ENCODE measurements at places on chromosomes 3 and 15.

DNA sequence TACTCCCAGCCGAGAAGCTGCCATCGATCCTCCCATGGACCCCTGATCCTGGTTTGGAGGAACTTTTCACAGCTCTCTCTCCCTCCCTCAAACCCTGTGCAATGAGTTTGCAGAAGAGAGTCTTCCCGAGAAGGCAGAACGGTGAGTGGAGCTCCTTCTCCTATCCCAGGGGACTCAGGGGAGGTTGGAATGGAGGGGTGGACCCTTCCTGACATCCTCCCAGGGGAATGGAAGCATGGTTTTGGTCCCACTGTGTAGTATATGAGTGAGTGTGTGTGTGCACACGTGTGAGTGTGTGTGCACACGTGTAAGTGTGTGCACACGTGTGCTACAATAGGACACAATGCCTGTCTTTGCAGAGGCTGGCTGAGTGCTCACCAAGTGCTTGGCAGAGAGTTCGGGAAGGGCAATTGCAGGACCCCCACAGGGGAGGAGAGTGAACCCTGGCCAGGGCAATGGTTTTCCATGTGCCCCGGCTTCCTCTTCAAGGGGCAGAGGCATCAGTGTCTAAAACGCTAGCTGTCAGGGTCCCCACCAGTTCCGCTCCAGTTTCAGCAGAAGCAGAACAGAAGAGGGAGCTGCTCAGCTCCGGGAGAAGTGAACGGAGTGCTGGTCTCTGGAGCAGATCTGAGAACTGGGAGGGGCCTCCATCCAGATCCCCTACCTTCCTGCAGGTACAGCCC, 13.8 kb upstream of the IL16 start:
- DNase-seq, result no peak

DNA sequence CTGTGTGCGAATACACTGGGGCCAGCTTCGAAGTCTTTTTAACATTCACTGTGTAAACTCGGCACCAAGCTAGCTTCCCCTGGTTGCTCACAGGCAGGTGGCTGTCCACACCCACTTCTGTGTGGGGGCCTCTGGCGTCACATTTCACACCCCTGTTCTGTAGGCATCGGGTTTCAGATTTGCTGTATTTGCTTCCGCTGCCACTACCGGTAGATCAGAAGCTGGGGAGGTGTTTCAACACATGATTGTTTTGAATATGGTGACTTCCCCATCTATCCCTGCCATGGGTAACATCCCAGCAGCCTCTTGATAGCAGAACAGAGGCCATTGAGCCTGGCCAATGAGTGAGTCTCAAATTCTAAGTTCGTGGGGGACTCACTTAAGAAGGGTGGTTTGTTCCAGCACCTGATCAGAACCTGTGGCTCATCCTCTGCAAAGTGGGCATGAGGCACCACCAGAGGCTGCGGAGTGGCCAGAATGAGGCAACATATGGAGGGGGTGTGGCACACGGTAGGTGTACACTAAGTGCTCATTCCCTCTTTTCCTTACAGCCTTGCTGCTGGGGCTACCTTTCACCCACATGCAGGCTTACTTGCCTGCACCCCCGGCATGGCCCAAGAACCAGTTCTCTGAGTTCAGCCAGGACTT, 61.5 kb downstream of the IQSEC1 start:
- DNase-seq, result peak; percentile 72

DNA sequence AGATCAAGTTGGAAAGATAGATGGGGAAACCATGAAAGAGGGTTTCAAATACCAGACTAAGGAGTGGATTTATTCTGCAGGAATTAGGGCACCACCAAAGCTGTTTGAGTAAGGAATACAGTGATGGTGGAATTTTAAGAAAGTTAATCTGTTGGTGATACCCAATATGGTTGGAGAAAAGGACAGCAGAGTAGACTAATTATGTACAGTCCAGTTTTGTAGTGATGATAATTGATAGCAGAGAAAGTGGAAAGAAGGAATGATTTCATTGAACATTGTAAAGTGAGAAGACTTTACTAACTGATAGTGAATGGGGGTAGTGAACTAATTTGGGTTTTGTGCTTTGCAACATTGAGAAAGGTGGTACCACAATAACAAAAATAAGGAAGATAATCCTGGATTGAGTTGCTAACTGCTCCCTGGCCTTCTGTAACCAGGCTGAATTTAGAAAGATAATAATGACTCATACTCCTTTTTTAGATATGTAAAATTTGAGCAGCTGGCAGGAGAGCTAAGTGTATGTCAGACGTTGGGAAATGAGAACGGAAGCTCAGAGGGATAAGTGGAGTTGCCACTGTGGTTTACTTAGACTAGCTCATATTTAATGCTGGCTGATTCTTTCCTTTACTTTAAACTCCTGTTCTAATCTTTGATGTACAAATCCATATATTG, 16.9 kb downstream of the TCAIM start:
- no peak for DNase-seq

DNA sequence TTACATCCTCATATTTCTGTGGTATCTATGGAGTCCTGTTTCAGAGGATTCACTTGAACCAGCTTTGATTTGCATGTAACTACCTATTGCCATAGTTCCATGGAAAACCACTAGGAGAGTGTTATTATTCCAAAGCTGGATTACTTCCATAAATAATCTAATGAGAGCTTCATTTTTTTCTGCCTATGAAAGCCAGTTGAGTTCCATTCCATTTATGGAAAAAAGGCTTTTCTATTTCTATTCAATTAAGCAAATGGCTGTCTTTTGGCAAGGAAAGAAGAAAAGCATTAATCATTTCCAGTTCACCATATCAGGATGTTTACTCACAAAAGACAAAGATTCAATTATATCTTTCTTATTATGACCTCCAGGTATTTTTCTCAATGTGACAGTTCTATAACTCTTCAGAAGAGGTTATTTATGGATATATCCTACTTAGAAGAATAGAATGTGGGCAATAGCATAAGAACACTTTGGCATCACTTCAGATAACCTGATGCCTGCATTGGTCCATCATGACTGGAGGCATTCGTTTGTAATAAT, 259.9 kb upstream of the ZPLD1 start:
- no peak for DNase-seq

- no peak for DNase-seq
Measured at GRCh38 chr3:53158765-53159155, 2.2 kb upstream of the PRKCD start.

DNA sequence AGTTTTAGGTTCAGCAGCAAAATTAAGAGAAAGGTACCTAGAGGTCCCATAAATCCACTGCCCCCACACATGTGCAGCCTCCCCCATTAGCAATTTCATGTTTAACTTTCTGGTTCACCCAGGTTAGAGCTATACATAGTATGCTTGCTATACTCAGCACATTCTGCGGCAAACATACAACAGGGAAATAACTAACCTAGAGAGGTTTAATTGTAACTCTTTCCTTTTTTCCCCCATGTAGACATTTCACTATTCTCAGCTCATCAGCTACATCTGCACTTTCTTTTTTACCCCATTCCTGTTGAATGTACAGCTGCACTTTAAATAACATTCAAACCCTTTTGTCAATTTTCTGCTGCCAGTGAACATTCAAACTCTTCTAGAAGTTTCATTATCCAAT, 21.1 kb downstream of the TFRC start:
- DNase-seq, result no peak

- no peak for DNase-seq
Measured at GRCh38 chr3:83434880-83435587, 1523.8 kb upstream of the CADM2 start.

- DNase-seq, result no peak
Measured at GRCh38 chr3:48151807-48152427, 36.3 kb downstream of the CDC25A start.

GRCh38 chr3:139122612-139123011, 77.9 kb upstream of the PRR23C start:
- no peak for DNase-seq

DNA sequence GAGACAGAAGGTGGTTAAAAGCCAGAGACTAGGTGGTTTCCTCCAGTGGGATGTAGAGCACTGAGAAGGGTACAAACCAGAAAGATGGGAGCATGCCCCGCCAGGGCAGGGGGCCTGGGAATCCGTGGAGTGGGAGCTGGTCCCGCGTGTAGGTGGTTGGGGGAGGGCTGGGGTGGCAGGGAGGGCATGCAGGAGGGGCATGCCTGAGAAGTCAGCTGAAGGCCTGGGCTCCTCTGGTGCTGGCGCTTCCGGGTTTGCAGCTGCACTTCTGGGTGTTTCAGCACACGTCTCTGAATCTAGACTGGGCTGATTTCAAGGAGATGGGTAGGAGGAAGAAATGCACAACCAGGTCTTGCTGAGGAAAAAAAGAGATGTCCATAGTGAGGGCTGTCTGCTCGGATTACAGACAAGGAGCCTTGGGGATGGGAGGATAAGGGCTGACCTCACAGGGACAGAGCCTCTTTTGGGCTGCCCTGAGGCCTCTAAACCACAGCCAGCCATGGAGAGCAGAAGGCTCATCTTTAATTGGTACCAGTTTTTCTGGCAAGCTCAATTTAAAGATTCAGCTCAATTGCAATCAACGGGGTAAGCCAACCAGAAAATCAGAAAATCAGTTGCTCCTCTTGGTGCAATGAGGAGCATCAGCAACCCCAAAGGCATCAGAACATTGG, 151.9 kb downstream of the FAM43A start:
- DNase-seq, result no peak

- no peak for DNase-seq
Measured at GRCh38 chr3:179958143-179958542, 78.6 kb downstream of the PEX5L start.

DNA sequence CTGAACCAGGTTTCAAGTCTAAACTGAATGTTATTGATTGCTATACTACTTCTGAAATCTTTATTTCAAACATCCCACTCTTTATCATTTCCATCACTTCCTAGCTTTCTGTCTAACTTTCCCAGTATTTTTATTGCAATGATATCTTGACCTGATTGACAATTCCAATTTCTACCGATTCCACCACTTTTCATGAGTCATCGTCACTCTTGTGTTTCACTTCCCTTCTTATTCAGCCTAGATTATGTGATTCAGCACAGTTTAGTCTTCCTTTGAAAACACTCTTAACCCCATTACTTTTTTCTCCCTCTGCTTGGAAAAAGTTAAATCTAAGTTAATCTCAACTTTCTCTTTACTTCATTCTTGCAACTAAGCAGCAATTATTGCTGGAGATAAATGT, 62.6 kb downstream of the SLC7A14 start:
- no peak for DNase-seq

- no peak for DNase-seq
Measured at GRCh38 chr3:173681188-173681678, 283.7 kb downstream of the NLGN1 start.

DNA sequence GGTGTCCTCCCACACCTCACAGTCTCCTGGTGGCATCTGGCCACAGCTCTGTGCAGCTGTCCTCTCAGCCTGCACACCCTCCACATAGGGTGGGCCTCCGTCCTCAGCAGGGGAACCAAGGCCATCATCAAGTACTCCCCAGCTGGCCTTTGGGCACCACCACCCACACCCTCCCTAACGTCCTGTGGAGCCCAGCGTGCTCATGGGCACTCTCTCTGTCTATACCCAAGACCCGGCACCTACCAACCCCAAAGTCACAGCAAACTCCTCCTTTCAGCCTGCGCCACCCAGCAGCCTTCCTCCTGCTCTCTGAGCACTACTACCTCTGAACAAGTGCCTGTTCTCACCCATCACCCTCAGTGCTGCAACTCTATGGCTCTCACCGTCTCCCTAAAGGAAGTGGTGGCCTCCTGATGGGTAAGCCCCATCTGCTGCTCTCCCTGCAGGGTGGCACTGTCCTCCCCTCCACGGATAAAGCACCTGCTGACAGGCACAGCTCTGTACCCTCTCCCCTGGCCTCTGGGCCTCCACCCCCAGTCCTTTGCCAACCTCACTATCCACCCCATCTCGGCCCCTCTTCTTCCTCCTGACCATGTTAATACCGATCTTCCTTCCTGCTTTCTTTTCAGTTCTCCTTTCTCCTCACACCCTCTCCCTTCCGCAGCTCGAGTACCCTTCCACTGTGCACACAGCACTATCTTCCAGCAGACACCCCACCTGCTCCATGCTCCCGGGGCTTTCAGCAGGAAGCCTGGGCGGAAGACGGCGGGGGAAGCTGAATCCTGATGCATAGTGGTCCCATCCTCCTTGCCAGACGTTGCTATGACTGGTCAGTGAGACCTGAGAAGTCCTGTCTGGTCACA, 31.5 kb downstream of the SLC41A3 start:
- DNase-seq, result no peak

GRCh38 chr3:50676031-50676705, 1.4 kb downstream of the DOCK3 start:
- DNase-seq, result no peak

GRCh38 chr3:198043119-198043518, 83.1 kb downstream of the LMLN start:
- no peak for DNase-seq

DNA sequence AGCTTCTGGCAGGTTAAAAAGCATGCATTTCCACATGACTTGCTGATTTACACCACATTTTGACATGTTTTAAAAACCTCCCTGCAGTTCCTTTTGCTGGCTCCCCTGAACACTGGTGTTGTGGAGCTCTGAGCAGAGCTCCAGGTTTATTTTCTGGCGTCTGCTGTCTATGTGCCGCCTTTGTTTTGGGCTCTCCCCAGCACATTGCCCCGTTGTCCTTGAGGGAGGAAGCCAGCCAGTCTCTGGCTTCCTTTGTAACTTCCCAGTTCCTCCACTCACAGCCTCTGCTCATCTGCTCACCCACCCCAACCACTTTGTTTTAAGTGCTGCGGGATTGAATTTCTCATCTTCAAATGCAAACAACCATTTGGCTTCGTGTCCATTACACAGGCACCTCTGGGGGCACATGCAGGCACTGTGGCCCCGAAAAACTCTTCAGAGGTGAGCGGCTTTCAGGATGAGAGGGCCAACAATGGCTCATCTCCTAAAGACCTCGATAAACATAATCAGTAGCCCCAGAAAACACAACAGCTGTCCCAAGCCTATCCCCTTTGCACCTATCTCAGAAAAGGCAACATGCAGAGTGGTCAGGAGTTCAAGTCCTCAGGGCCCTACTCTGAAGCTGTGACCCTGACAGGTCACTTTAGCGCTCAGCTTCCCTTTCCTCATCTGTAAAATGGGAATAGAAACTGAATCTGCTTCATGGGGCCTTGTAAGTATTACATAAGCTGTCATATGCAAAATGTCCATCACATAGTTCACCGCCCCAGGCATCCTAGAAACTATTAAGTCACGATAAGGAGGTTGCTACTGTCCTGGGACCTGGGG, 1.3 kb upstream of the MEF2A start:
- no peak for DNase-seq

DNA sequence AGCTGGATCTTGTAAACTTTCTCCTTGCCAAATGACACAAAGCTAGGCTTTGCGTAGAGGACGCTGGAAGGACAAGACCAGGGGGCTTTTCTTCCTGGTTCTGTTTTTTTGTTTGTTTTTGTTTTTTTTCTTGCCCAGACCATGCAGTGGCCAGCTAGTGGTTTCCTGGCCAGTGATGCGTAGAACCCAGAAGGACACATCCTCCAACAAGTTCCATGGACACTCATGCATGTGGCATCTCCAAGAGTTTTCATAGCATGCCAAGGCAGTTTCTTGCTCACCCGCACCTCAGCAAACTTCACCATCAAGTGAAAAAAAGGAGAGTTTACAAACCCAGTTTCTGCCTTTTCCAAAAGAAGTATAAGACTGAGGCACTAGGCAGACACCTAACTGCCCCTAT, 46.1 kb upstream of the TMCO5A start:
- DNase-seq, result no peak
